Stimulated activated CD4-positive, alpha-beta T cell treated with anti-CD3 and anti-CD28 coated beads, Interleukin-15, amount 100 ng/mL, for 24 hours (primary cell): ENCODE measurements at places on chromosomes 16 and 17.

DNA sequence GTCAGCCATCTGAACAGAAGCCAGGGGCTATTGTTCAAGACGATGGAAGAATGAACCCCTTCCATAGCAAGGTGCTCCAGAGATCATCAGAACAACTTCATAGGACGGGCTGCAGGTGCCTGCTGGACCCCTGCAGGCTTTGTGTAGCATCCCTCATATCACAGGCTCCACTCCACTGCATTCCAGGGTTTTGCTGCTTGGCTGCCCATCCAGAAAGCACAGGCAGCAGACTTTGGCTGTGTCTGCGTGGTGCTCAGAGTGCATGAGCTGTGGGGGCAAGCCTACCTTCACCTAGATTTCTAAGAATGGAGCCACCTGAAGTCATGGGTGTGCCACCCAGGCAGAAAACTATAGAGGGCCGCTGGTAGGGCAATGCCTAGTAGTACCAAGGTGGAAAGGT lies 93.9 kb upstream of the NLRP1 start:
- DNase-seq, result no peak

GRCh38 chr17:68733241-68734176 lies 132.3 kb upstream of the FAM20A start:
- no peak for DNase-seq

GRCh38 chr17:77719806-77720205 lies 238.7 kb upstream of the TNRC6C start:
- no peak for DNase-seq

GRCh38 chr16:88906020-88906419 lies 39.6 kb upstream of the PABPN1L start:
- no peak for DNase-seq

DNA sequence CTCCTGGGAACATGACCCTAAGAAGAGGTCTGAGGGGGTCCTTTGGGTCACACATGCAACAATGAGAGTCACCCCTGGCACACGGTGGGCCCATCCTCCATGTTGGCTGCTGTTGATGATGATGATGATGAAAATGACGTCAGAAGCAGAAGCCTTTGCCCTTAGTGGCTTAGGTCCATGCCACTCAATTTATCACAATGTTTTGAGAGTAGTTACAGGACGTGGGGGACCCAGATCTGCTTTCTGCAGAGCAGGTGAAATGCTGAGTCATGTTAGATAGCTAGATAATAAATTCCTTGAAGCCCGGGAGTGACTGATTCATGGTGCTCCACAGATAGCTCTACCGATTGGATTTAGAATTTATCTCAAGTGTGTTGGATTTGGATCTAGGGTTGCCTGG lies 53.9 kb downstream of the VPS35L start:
- no peak for DNase-seq

DNA sequence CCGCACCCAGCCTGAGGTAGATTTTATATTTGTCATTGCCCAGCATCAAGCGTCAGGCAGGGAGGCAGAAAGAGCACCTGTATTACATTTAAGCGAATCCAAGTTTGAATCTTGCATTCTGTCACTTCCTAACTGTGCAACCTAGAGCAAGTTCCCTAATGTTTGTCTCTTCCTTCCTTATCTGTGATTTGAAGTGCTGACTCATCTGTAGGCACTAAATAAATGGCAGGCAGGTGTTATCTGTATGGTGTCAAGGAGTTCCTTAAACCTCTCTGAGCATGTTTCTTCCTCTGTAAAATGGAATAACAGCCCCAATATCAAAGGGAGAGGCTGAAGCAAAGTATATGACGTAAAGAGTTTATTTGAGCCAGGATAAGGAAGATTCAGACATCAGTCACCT lies 24.3 kb downstream of the GP2 start:
- no peak for DNase-seq

- no peak for DNase-seq
Observed at GRCh38 chr16:54443352-54443751, 156.8 kb upstream of the IRX3 start.

DNA sequence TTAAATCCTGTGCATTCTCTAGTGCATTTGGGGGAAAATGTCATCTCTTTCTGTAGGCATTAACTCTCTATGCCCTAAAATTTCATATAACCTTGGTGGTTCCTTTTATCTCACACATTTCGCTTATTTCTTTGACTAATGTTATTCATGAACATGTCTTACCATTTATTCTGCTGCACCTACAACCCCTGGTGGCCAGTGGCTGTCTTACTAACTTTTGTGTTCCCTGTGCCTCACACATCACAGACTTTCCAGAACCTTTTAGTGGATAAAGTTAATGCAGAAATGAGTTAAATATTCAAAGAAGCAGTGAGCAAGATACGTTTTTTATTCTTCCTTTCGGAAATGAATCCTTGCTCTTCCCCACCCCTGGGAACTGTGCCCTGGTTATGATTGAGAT lies 111.9 kb downstream of the CDH13 start:
- DNase-seq, result no peak

DNA sequence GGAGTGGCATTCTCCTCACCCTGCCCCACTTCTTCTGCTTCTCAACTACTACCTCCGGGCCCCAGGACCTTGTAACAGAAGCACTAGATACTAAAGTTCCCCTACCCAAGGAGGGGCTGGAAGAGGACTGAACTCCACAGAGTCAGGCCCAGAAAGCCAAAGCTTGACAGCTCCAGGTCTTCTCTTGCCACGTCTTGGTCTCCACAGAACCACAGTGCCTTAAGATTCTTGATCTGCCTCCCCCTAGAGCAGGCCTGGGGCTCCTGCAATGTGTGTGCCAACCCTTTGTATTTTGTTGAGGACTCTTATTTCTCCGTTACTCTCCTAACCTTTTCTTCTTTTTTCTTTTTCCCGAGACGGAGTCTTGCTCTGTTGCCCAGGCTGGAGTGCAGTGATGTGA lies 4.0 kb downstream of the SLC16A13 start:
- DNase-seq, result no peak

DNA sequence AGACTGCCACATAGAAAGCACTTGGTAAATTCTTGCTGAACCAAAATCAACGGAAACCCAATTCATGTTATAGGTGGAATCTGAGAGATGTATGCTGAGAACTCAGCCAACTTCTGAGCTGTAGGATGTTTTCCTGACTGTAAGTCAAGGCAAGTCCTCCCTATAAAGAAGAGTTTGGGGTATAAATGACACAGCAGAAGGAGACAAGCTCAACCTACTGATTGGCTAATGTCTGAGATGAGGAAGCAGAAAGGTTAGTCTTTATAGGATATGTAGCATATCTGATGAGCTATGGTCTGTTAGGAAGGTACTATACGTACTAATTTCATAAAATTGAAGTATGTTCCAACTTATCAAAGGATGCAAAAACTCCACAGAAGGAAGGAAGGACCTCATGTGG lies 99.5 kb downstream of the XYLT1 start:
- no peak for DNase-seq

GRCh38 chr17:19278729-19279128 lies 41.6 kb downstream of the EPN2 start:
- DNase-seq, result no peak

- peak; percentile 71 for DNase-seq
Observed at GRCh38 chr17:32523017-32523680, 36.4 kb downstream of the CDK5R1 start.

DNA sequence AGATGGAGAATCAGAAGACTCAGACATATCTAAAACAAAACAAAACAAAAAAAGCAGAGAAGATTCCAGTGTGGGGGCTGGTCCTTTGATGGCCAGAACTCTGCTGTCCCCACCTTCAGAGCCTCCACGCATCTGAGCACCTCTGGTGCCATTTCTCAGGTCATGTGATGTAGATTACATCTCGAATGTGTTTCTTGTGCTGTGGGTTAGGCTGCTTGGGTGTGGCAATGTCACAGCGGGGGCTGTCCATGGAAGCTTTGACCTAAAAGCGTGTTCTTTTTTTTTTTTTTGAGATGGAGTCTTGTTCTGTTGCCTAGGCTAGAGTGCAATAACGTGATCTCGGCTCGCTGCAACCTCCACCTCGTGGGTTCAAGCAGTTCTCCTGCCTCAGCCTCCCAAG lies 51.2 kb downstream of the PLD6 start:
- DNase-seq, result no peak

GRCh38 chr17:199191-199604 lies 17.7 kb upstream of the DOC2B start:
- no peak for DNase-seq

DNA sequence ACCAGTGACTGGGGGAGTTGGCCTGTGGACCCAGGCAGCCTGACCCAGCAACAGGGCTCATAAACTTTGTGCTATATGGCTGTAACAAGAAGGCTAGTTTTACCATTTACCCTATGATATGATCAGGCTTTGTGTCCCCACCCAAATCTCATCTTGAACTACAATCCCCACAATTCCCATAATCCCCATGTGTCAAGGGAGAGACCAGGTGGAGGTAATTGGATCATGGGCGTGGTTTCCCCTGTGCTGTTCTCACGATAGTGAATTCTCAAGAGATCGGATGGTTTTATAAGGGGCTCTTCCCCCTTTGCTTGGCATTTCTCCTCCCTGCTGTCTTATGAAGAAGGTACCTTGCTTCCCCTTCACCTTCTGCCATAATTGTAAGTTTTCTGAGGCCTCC lies 111.2 kb upstream of the NLRP1 start:
- no peak for DNase-seq

DNA sequence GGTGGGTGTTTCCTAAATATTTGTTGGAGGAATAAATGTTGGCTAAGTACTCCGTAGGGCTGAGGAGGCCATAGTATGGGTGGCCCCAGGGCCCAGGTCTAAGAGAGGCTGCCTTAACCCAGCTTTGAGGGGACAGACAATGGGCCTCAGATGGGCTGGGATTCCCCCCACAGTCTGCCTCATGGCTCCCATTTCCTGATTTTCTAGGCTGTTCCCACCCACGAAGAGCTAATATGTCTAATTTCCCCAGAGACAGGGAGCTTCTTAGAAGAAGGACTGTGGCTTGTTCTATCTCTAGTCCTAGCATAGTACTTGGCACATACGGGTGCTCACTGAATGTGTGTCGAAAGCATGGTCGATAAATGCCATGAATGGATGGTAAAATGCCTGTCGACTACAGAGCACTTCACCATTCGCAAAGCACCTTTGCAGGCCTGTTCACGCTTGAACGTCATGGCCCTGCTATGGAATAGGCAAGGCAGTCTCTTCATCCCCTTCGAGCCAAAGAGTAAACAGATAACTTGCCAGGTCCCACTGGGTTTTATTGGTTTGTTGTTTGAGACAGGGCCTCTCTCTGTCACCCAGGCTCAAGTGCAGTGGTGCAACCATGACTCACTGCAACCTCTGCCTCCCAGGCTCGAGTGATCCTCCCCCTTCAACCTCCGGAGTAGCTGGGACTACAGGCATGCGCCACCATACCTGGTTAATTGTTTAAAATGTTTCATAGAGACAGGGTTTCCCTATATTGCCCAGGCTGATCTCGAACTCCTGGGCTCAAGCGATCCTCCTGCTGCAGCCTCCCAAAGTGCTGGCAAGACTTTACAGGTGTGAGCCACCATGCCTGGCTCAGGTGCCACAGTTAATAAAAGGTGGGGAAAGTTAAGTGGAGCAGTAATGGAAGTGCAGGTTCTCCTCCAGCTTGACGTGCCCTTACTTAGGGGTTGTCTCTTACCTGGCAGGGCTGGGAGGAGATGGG lies 9.7 kb downstream of the CHAD start:
- DNase-seq, result no peak

- DNase-seq, result no peak
Observed at GRCh38 chr16:68526143-68526781, 12.8 kb upstream of the ZFP90 start.

GRCh38 chr17:35148144-35148543 lies 527 bp downstream of the UNC45B start:
- DNase-seq, result no peak

DNA sequence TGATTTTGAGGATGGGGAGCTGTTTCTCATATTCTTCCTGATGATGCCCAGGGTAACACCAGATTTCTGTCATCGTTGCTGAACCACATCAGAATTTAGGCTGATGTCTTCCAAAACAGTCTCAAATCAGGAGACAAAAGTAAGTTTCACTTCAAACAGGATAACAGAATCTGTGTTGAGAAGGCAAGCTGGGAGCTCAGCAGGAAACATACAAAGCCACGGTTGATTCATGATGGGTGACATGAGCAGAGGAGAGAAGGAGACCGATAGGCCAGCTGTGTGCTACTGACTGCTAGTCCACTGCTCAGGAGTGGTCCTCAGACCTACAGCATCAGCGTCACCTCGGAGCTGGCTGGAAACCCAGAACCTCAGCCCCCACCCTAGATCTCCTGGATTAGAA lies 62.9 kb upstream of the RCVRN start:
- no peak for DNase-seq

DNA sequence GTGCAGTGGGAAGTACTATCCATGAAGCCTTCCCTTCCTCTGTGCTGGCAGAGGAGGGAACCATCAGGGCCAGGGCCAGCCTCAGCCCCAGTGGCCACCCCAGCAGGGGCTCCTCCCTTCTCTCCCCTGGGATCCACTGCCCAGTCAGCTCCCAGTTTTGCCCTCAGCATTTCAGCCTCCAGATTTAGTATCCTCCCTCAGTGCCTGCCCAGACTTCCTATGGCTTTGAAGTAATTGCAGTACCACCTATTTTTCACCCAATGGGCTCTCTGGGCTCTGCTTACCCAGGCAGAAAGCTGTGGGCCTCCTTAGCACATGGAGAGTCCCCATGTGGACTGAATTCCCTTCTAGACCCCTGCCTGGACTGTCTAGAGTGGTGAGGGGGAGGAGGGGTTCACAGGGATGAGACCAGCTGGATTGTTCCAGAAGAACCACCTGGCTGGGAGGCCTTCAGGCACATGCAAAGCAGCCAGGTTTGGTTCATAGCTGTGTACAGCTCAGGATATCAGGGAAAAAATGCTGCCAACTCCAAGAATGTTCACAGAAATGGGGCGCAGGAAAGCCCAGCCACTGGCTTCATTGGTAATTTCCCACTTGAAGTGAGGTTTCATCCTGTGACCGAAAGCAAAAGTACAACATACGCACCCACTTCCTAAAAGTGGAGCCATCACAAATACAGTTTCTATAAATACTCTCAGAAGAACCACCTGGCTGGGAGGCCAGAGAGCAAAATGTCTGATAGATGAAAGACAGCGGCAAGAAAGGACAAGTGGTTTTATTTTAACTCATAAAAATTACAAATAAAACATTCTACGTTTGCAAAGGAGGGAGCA lies 15.2 kb upstream of the HERPUD1 start:
- DNase-seq, result peak; percentile 34
